Activated CD8-positive, alpha-beta T cell treated with anti-CD3 and anti-CD28 coated beads, Interleukin-2, amount 10 ng/mL, durations not matched to agents 7 days and 5 days (primary cell): ENCODE measurements at places on chromosomes 5 and 9.

DNA sequence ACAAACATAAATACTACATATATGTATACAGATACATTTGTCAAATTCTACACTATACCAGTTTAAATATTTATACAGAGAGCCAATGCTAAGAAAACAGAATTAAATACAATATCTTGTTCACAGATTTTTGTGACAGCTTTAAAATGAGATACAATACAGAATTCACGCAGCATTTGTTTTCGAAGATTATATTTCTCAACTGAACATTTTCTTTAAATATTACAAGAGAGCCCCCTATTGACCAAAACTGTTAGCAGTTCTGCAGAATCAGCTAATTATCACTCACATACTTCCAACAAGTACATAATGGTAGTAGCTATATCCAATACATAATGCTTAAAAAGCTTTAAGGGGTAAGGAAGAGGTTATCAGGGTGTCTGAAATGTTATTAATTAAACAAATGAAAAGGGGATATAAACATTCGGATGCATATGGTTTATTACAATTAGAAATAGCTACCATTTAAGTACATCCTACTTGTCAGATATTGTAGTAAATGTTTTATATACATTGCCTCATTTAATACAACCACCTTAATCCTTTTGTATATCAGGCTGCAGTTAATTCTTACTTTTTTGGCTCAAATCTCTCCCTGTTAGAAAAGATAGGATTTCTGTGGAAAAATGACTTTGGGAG, 31.7 kb downstream of the ZDHHC21 start:
- H3K36me3 ChIP-seq, result peaks cover 15% of the 10 kb centered on the region
- no peaks in the 10 kb centered on the region for H3K27me3 ChIP-seq
- no peak for DNase-seq
- no peak overlapping the region for H3K4me3 ChIP-seq
- H3K27ac ChIP-seq, result no peak overlapping the region

DNA sequence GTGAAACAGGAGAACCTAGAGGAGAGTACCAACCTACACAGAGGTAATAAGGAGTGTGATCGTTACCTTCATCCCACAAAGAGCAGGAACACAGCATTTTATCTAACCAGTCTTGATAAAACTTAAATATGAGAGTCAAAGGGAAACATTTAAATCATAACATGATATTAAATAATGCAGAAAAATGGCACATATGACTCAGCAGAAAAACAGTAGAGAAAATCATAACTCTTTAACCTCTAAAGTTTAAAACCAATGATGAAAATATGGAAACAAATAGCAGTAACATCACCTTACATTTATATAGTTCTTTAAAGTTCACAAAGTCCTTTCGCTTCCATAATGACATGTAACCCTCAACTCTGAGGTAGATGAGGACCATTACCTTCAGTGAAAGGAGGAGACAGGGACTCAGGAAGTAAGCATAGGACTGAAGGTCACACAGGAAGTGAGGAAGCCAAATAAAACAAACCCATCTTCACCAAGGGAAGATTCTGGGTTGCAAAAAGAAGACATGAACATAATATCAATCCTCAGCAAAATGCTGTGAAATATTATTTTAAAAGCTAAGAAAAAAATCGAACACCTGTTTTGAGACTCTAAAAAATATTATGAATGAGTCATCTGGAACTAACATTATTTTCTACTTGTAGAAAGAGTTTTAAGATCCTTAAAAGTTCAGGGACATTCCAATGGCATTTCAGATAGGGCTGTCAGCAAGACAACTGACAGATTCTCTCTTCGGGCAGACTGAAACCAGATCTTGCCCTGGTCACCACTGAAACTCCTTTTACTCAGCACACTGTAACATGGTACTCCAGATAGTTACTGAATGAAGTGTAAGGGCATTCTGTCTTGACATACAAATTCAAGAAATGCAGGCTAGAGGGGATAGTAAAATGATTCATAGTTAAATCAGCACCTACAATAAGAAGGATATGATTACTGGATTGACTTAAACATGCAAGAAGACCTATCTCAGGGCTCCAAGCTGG, 148.5 kb downstream of the EPB41L4A start:
- no peak for DNase-seq
- no peaks in the 10 kb centered on the region for H3K36me3 ChIP-seq
- H3K27me3 ChIP-seq, result peaks cover 7% of the 10 kb centered on the region
- no peak overlapping the region for H3K4me3 ChIP-seq
- no peaks in the 10 kb centered on the region for H3K4me1 ChIP-seq

- peaks cover 4% of the 10 kb centered on the region for H3K4me1 ChIP-seq
- H3K27ac ChIP-seq, result no peak overlapping the region
- peaks cover 17% of the 10 kb centered on the region for H3K27me3 ChIP-seq
Observed at GRCh38 chr5:54965806-54966205, 19.6 kb downstream of the ESM1 start.

DNA sequence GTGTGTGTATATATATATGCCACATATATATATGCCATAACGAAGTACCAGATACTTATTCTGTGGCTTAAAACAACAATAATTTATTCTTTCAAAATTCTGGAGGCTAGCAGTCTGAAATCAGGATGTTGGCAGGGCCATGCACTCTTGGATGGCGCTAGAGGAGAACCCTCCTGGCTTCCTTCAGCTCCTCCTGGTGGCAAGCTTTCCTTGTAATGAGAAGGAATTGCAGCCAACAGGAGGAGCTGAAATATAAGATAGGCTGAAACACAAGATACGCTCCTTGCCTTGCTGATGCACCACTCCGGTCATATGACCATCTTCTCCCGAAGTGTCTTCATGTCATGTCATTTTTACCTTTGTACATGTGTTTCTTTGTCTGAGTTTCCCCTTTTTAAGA, 368.1 kb upstream of the CTNND2 start:
- no peak for DNase-seq
- no peak overlapping the region for H3K27ac ChIP-seq
- H3K27me3 ChIP-seq, result no peaks in the 10 kb centered on the region

GRCh38 chr5:50447941-50448340, 6.9 kb upstream of the EMB start:
- no peak for DNase-seq
- no peak overlapping the region for H3K4me3 ChIP-seq
- peaks cover 48% of the 10 kb centered on the region for H3K4me1 ChIP-seq
- H3K36me3 ChIP-seq, result peaks cover 19% of the 10 kb centered on the region
- no peak overlapping the region for H3K27ac ChIP-seq
- no peaks in the 10 kb centered on the region for H3K27me3 ChIP-seq

DNA sequence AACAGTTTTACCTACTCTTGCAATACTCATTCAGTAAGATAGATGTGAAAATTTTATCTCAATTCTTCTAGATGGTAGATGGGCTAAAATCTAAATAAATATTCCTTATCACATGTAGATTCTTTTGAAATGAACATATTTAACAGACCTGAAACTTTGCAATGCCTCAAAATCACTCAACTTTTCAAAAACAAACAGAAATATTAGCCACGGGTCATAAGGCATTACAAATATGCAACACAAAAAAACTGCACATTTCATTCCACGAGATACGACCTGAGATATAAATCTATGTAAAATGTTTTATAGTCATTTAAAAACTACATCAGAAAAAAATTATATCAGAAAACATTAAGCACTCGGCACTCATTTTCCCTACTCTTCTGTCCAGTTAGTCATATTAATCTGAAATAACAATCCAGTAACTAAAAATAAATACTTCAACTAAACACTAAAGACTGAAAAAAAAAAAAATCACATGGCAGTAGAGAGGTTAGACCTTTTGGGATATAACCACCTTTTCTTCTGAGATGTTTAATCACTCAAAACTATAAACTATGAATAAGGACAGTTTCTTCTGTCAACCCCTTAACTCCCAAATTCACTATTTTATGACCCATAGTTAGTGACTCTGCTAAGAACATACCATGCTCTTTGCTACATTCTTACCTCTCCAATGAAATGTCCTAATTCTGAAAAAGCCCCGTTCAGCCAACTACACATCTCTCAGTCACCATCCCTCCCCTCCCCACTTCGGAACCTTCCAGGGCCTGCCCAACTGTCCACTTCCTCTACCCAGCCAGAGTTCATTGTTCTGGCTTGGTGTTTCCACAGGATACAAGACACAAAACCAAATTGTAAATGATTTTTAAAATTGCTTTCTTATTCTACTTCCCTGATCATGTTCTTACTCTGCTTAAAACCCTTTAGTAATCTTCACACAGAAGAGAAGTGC, 6.4 kb downstream of the HOMER1 start:
- no peak overlapping the region for H3K4me3 ChIP-seq
- H3K4me1 ChIP-seq, result peaks cover 15% of the 10 kb centered on the region

DNA sequence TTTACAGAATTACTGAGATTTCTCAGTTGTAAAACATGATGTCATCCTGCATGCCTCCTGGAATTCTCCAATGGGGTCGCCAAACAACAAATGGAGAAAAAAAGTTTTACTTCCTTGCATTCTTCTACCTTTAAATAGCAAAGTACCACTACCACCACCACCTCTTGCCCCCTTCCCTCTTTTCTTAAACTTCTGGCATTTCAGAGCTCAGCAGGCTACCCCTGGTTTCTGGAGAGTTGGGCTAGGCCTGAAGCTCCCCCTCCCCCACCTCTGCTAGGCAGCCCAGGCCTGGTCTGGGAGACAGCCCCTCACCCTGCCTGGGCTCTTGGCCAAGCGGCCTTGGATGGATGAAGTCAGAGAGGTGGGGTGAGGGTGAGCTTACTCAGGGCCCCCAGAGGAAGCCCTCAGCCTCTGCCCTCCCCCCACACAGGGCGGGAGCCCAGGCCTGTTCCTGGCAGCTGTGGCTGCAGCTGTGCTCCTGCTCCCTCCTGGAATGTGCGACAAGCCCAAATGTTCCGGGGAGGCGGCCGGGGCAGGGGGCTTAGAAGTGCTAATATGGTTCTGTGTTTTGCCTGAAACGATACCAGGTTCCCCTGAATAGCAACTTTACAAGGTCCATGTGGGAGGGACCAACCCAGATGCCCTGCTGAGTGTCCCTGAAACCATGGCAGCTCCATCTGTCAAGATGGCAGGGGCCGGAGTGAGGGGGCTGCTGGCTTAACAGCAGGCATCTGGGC, 6.0 kb upstream of the CCIN start:
- no peak overlapping the region for H3K27ac ChIP-seq
- DNase-seq, result no peak
- H3K36me3 ChIP-seq, result peaks cover 35% of the 10 kb centered on the region
- H3K4me1 ChIP-seq, result peaks cover 27% of the 10 kb centered on the region
- no peak overlapping the region for H3K4me3 ChIP-seq

GRCh38 chr5:334903-335739, 13.6 kb downstream of the AHRR start:
- peak; percentile 22 for DNase-seq
- peaks cover 70% of the 10 kb centered on the region for H3K4me1 ChIP-seq
- H3K27ac ChIP-seq, result peak overlapping the region; percentile 67
- H3K4me3 ChIP-seq, result peak overlapping the region; percentile 2
- no peaks in the 10 kb centered on the region for H3K27me3 ChIP-seq
- H3K36me3 ChIP-seq, result peaks cover 38% of the 10 kb centered on the region

DNA sequence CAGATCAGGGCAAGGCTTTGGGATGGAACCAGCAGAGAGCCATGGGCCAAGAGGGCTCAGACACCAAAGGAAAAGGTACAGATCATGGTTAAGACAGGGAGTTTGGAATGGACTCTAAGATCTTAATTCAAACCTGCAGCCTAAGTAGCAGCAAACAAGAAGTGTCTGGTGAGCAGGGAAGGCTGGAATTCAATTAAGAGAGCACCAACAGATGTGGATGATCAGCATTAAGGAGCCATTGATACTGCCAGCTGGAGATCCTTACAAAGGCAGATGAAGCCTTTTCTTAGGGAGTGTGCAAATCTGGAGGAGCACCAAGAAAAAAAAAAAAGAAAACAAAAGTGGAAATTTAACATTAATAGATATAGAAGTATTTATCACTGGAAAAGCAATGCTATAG, 516.8 kb downstream of the RASEF start:
- no peak for DNase-seq
- no peak overlapping the region for H3K4me3 ChIP-seq
- H3K36me3 ChIP-seq, result no peaks in the 10 kb centered on the region
- no peaks in the 10 kb centered on the region for H3K4me1 ChIP-seq

DNA sequence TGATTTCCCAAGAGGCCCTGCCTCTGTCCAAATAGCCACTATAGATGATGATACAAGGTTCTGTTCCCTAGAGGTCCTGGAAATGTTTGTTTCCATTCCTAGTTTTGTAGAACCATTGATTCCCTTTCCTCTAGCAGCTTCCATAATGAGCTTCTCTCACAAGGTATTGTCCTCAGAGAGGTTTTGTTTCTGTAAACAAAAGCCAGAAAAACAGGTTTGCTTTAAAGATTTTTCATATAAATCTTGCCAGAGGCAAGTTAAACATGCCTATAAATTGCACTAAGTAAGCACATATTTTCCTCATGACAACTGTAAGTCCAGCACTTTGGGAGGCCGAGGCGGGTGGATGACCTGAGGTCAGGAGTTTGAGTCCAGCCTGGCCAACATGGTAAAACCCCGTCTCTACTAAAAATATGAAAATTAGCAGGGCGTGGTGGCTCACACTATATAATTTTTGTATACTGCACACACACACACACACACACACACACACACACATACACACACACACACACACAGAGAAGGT, 1787.7 kb downstream of the EFNA5 start:
- H3K27me3 ChIP-seq, result no peaks in the 10 kb centered on the region
- no peak overlapping the region for H3K27ac ChIP-seq
- DNase-seq, result no peak
- no peaks in the 10 kb centered on the region for H3K36me3 ChIP-seq

DNA sequence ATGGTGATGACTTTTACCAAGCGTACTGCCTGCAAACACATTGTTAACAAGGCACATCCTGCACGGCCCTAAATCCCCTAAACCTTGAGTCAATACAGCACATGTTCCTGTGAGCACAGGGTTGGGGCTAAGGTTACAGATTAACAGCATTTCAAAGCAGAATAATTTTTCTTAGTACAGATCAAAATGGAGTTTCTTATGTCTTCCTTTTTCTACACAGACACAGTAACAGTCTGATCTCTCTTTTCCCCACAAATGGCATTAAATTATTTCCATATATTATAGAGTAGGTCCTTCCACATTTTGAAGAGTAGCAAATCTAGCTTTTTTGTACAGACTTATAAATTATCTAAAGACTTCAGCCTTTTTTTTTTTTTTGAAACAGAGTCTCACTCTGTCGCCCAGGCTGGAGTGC, 1.6 kb upstream of the TMEM141 start:
- H3K27ac ChIP-seq, result no peak overlapping the region
- peaks cover 7% of the 10 kb centered on the region for H3K36me3 ChIP-seq
- peaks cover 42% of the 10 kb centered on the region for H3K4me1 ChIP-seq
- H3K4me3 ChIP-seq, result no peak overlapping the region
- peaks cover 8% of the 10 kb centered on the region for H3K27me3 ChIP-seq
- no peak for DNase-seq

- no peaks in the 10 kb centered on the region for H3K27me3 ChIP-seq
- DNase-seq, result no peak
- H3K4me3 ChIP-seq, result no peak overlapping the region
- H3K27ac ChIP-seq, result no peak overlapping the region
- H3K36me3 ChIP-seq, result peaks cover 33% of the 10 kb centered on the region
Observed at GRCh38 chr9:126420135-126420534, 93.5 kb downstream of the MVB12B start.
